T47D (cell line): ENCODE measurements at places on chromosomes 4 and X.

GRCh38 chrX:135010921-135011320 is 11.4 kb downstream of the RTL8B start:
- DNase-seq: no peak

GRCh38 chrX:49268702-49269009 is 937 bp upstream of the PPP1R3F start:
- DNase-seq: no peak

DNA sequence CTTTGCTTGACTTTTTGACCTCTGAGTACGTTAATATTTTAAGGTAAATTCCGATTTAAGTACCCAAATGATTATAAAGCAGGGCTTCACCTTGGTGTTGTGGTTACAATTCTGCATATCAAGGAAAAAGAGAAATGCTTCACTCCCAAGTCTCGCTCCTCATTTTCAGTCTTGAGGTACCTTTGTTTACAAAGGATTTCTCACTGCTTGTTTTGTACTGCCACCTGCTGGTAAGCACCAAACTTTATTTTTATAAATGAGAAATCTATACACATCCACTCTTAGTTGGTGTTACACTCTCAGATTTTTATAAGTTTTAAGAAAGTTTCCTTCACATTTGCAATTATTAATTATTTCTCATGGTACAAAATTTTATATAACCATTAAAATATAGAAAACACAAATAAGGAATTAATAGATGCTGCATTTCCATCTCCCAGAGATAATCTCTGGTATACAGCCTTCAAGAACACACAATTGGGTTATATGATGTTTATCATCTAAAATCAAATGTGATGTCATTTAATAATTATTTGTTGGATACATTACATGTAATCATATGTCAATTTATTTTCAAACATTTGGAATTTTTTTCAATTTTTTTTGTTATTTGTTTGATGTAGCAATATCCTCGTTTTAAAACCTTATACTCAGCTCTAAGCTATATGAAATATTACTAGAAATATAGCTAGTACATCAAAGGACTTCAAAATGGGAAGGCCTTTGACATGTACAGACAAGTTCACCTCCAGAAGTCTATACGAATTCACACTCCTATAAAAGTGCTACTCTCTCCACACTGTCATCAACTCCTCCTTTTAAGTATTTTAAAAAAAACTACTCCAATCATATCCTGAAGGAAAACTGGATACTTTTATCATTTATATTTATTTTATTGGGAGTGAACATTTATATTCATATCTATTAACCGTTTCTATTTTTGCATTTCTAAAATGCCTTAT is 179.9 kb downstream of the KCNIP4 start:
- peak; percentile 63 for DNase-seq

- no peak for DNase-seq
Measured at GRCh38 chr4:6114181-6114580, 86.2 kb downstream of the JAKMIP1 start.

GRCh38 chrX:112510629-112511028 is 169.1 kb downstream of the LHFPL1 start:
- DNase-seq: no peak

DNA sequence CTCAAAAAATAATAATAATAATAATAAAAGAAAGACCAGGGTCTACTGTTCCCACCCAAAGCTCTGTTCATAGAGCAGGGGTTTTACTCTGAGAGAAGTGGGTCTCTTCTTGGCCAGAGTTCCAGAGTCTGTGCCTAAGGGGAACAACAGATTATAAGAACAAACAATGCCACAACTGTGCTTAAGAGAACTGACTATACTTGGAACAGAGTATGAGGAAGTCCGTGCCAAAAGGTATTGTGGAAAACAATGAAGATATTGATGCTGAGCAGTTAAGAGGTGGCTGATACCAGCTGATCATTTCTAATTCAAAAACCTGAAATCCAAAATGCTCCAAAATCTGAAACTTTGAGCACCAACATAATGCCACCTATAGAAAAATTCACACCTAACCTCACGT is 229.6 kb downstream of the FBXO8 start:
- DNase-seq: no peak

GRCh38 chrX:129678614-129679195 is 23.9 kb upstream of the APLN start:
- no peak for DNase-seq

DNA sequence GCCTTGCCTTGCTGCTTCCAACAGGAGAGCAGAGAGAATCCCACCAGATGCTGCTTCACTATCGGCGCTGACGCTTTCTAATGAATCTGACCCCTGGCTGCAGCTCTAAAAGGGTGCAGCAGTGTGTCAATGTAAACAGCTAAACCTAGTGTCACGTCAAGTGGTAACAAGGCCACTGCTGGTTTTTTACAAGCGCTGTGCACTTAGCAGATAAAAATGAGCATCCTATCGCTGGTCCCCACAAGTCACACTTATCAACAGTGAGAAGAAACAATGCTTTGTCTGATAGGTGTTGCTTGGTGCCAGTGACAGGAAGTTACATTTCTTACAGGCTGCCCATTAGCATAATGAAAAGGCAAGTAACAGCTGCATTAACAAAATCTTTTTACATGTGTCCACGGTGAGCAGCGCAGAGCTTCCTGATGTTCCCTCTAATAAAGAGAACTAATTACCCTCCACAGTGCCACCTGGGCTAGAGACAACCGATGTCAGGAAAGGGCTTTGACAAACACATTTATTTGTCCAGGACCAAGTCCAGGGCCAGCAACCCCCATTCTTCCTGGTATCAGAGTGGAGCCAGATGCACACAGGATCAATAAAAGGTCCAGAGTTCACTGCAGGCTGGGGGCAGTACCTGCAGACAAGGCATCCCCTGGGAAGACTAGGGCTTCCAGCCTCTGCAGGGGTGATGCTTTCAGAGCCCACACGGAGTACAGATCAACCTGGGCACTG is 176.0 kb downstream of the MGST2 start:
- DNase-seq: no peak

- DNase-seq: no peak
Measured at GRCh38 chr4:138858419-138858818, 157.2 kb upstream of the NOCT start.

GRCh38 chr4:81724925-81725329 is 253.2 kb upstream of the RASGEF1B start:
- no peak for DNase-seq

DNA sequence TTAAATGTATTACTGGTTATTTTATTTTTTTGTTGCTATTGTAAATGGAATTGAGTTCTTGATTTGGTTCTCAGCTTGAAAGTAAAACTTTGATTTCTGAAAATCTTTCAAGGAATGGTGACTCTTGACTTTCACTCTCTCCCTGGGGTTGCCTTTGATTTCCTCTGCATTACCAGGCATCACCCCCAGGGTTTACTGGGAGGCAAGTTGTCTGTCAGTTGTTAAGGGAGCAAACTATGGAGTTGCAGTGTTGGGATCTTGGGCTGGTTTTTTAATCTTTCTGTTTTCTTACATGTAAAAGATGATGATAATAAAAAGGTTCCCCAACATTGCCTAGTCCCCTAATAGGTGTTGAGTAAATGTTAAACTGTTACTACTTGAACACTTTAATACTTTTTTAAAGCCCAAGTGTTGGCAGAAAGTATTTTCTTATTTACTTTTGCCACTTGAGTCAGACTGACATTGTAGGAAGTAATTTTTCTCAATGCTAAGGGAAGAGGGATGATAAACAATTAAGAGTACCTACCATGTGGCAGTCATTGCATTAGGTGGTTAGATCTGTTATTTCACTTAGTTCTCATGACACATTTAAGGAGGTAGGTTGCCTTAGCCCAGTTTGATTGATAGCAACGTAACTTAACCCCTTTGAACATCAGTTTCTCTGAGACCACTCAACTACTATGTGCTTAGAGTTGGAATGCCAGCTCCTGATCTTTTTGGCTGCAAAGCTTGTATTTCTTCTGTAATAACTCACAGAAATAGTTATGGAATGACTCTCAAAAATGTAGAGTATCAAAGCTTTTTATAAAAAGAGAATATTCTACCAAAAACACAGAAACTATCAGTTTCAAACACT is 67.1 kb downstream of the DCLK2 start:
- DNase-seq: no peak

DNA sequence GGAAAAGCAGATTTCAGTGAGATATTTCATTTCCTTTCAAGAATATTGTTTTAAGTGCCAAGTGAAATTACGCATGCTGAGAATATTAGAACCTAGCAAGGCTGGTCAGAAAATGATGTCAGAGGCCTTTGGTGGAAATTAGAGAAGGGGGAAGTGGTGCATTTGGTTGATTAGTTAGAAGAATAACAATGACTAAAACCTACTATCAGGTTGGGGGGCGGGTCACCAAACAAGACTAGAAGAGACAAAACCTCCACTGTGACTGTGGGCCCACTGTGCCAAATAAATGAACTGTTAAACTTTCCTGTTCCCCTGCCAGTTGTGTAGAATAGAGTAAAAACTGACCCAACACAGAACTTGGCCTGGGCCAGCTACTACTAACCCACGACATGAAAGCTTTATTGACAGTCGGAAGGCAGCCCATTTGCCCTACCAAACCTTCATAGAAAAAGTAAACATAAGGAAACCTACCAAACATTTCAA is 2.9 kb downstream of the RAPGEF2 start:
- DNase-seq: no peak

- no peak for DNase-seq
Measured at GRCh38 chr4:80216100-80216761, 18.9 kb downstream of the PRDM8 start.

DNA sequence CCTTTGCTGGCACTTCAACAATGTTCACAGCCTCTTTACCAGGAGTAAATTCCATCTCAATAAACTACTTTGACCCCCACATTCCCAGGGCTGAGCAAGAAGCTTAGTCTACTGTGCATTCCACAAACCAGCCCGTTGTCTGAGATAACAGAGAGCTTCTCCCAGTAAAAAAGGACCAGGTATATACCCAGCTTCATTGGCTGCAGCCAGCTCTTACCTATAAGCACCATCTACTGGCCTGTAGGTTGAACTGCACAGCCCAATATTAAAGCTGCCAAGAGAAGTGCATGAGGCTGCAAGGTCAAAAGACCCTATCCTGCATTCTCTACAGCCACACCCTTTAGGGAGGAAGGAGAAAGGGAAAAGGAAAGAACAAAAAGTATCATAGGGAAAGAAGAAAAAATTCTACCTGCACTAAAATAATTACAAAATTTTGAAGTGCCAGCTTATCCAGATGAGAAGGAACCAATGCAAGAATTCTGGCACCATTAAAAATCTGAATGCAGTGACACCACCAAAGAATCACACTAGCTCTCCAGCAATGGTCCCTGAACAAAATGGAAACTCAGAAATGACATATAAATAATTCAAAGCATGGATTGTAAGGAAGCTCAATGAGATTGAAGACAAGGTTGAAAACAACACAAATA is 45.7 kb upstream of the INTU start:
- DNase-seq: no peak

- DNase-seq: no peak
Measured at GRCh38 chr4:165190591-165191347, 16.6 kb upstream of the KLHL2 start.

DNA sequence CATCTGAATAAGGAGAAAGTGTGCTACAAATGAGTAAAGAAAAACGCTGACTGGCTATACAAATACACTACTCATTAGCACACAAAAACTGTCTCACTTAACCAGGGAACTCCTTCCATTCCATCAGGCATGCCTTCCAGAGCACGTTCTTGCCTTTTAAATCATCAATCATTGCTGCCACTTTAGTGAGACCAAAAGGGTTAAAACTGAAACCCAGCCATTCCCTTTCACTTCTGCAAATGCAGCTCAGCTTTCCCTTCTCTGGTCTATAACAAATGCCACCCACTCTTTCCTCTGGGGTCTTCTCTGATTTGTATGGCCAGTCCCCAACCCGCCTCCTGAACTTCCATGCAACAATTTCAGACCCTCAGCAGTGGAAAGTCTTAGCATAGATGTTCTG is 231.5 kb downstream of the TRIML1 start:
- DNase-seq: no peak

- no peak for DNase-seq
Measured at GRCh38 chrX:72141372-72142004, 9.8 kb upstream of the RTL5 start.
